Inflammatory macrophage treated with lipopolysaccharide for 4 hours (primary cell): ENCODE measurements at places on chromosomes 7 and 10.

DNA sequence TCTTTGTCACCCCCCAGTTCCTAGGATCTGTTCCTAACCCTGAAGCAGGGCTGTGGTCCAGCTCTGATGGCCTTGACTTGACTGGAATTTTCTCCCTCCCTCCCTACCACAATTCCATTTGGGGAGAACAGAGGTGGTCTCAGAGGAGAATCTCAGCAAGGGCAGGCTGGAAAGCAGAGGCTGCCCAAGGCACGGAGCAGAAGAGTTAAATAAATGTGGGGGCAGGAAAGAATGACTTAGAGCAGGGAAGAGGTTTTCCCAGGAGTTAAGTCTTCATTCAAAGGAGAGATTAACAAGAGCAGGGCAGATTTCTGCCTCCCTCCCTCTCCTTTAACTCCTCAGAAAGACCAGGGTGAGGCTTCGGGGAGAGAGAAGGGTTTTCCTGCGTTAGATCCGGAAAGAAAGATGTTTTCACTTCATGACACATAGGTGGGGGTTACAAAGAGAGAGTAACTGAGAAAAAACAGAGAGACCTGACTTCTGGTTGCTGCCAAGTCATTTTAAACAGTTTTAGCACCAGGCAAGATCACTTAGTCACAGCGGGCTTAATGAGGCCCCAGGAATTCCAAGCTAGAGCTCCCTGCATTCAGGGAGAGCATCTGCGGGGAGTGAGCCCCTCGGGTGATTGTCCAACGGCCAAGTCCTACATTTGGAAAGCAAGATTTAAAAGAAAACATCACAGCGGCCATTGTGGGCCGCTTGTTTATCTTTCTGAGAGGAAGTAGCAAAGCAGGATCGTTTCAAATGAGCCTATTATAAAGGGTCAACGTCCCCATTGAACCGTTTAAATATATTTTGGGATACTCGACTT, 78.7 kb downstream of the ARHGAP22 start:
- DNase-seq = no peak

DNA sequence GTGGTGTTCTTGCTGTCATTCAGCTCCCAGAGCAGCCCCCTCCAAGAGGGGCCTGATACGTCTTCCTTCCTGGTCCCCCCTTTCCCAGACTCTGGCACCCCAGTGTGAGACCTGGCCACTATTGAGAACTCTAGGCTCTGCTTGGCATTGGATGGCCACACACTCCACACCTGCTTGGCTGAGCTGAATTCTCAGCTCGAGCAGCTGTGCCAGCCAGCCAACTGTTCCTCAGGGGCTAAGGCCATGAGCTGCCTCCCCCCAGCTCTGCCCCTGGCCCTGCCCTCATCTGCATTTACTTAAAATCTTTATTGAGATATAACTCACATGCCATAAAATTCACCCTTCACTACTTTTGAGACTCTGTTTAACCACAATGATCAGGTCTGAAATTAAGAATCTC, 6.7 kb downstream of the TLL2 start:
- DNase-seq = no peak

DNA sequence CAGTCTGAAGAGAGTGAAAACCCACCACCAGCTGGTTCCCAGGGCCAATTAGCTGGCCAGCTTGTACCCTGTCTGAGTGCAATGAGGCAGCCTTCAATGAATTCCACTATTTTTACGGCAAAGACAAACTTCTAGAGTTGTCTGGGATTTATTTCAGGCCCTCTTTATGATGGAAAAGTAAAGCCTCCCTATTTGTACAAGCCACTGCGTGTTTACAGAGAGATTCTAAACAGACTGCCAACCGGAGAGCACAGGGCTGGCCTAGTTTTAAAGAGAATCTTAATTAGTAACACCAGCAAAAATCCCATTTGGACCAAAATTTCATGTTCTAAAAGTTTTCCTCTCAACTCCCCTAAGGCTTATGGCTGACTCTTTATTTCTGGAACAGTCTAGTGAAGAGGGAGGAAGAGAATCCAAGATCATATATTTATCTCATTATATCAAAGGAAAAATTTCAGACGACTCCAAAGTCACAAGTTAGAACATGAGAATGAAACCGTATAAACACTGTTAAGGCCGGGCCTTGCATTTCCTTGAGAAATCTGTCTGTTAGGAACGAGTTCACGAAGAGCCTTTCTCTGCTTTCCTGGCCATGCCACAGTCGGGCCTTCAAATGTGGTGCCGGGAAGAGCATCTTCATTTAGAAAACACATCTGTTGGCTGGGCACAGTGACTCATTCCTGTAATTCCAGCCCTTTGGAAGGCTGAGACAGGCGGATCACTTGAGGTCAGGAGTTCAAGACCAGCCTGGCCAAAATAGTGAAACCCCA, 724.6 kb upstream of the NRP1 start:
- DNase-seq = no peak

- no peak for DNase-seq
These were observed 59.9 kb upstream of the FAM3C start for GRCh38 chr7:121456015-121456414.

GRCh38 chr7:18395868-18396267, 99.7 kb upstream of the HDAC9 start:
- DNase-seq = no peak

GRCh38 chr10:69506487-69506833, 55.2 kb downstream of the TSPAN15 start:
- no peak for DNase-seq

DNA sequence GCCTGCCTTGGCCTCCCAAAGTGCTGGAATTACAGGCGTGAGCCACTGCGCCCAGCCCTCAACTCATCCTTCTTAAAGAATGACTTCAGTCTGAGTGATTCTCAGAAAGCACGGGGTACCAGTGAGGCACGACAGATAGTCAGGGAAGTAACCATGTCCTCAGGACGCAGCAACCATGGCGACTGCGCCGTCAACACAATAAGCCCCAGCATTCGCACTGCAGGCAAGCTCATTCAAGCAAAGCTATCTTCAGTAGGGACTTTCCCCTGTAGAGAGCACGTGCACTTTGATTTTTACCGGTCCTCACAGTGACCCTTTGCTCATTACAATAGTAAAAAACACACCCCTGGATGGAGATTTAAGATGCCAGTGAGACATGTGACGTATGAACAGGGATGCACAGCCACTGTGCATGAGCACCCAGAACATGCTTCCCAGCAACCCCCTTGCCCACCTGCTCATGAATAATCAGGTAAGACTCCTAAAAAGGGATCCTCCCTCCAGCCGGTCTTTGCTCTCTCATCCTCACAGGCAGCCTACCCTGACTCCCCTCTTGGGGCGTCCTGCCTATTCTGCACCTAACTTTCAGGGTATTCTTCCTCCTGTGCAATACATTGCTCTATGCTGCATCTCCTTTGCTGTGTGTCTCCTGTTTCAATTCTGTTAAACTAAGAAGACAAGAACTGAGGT, 9.1 kb downstream of the WDR86 start:
- no peak for DNase-seq

DNA sequence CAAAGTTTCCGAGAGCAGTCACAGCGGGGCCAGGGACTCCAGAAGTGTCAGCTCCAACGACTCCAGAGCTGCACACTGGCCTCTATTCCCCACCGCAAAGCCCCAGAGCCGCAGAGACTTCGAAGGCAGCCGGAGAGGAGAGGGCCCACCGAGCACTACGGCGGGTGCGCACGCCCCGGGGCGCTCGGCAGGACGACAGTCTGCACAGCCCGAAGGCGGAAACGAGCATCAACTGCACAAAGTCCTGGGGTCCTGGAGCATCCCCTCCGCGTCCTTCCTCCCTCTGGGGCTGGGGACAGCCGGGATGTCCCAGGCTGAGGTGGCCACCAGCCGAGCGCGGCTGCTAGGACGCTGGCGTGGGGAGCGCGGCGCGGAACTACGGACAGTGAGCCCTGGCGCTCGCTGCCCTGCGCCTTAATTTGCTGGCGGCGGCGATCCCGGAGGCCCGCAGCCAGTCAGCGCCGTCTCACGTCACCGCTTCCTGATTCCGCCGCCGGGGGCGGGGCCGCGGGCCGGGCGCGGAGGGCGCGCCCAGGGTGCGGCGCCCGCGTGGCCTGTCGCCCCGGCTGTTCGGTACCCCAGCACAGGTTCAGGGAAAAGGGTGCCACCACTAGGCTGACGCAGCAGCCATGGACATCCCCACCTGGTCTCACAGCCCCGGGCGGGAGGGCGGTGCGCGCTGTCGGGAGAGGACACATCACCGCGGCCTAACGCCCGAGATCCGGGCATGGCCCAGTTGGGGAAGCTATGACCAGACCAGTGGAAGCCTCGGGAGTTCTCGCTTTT, at the start of gene TBX20:
Gene TBX20 (minus strand): TSS at position 391 of the 786 bp plus-strand sequence. CDS start 480 bp downstream, outside the sequence.
- peak; percentile 26 for DNase-seq

DNA sequence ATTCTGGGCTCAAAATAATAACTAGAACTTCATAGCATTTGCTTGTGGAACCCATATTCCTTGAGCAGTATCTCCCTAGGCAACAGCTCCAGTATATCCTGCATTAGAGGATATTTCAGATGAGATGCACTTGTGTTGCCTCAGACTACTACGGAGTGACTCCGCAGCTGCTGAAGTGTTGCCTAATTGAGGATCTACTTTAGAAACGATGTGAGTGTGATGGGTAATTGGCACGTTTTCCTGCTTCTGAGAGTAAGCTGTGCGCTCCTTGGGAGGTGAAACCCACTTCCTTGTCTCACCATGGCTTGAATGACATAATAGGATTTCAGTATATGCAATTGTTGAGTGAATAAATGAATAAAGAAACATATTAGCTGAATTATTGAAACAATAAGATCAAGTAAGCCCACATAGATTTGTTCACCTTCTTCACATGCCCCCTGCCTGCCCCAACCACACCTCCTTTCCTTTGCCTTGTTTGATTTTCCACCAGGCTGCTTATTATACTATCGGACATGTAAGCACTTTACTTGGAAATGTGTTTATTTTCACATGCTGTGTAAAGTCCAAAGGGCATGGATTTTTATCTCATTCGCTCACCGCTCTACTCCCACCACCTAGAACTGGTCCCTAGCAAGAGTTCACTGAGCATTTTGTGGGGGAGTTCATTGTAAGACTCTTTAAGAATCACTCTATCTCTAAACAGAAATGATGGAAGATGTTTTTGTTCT, 303.8 kb downstream of the KCNMA1 start:
- no peak for DNase-seq

- no peak for DNase-seq
These were observed 162.4 kb upstream of the PPP2R2D start for GRCh38 chr10:131738396-131738735.

- peak; percentile 21 for DNase-seq
These were observed 40.4 kb upstream of the INPP5A start for GRCh38 chr10:132497063-132497680.

DNA sequence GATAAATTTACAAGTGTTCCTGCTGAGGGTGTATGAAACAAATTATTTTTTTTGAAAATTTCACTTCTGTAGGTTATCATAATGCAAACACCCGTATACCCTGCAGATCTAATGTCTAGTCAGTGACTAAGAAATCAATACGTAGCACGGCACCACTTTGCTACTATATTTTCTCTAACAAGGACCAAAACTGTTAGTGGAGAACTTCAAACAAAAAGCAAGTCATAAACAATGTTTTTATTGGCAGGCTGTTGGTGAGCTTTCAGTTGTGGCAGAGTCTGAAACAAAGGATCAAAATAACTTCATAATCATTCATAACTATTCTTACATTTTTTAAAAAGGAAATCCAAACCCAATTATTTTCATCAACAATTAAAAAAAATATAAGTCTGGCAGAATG, 11.8 kb downstream of the SEM1 start:
- no peak for DNase-seq

DNA sequence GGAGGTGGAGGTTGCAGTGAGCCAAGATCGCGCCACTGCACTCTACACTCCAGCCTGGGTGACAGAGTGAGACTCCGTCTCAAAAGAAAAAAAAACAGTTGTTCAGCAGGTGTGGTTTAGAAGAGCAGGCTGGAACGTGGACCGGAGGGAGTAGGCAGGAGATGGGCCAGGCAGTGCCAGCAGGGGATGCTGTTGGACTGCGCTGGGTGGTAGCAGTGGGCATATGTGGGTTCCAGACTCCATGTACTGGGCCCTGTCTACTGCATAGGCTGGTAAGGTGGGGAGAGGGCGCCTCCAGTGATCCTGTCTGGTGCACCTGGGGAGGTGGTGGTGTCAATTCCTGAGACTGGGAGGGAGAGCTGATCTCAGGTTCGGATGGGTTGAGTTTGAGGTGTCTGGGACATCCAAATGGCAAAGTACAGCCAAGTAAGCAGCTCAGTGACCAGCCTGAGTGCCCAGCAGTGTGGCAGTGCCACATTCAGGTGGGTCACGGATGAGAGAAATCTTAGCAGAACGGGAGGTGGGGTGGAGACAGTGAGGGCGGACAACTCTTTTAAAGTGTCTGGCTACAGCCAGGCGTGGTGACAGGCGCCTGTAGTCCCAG, 25.9 kb downstream of the SFXN4 start:
- peak; percentile 30 for DNase-seq

GRCh38 chr10:71087622-71088021, 124.7 kb upstream of the UNC5B start:
- no peak for DNase-seq

DNA sequence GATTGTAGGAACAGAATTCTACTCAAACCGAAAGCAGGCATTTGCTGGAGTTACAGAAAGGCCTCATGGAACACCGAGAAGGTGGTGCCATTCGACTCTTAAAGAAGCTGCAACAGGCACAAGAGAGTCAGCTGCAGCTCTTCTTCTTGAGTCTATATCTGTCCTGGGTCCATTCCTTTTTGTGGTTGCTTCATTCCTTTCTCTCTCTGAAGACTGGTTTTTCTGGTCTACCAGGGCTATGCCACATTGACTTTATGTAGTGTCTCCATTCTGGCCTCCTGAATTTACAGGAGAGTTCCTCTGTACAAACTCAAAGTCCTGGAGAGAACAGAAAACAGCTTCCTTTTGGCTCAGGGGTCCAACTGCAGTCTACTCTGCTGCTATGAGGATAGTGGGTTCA, 132.8 kb downstream of the CFTR start:
- no peak for DNase-seq

DNA sequence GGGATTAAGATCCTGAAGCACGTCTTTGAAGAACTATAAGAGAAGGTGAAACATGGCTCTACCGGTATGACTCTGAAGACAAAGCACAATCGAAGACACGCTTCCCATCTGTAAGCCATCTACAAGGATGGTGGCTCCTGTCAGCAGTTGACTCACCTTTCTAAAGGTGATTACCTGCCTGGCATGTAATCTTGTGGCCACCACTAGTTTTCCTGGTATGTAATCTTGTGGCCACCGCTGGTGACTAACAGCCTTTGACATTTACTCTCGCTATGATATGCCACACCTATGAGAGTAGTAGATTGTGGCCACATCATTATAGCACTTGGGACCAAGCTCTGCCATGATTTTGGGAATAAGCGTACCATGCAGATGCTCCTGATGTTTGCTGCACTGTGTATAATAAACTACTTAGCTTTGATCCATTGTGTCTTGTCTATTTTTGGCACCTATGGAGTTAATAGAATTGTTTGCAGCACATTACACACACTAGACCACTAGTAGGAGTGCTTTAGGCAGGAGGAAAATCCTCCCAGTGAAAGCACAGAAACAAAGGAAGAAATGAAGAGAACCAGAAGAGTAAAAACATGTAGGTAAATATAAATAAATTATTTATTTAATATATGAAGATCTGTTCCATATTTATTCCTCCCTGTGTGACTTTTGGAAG, 59.8 kb downstream of the VAX1 start:
- DNase-seq = no peak
